ENCODE measurements at places on chromosomes 11 and 22.

- DNase-seq: no peak
Observed at GRCh38 chr11:47837929-47838328, 10.2 kb downstream of the NUP160 start.

DNA sequence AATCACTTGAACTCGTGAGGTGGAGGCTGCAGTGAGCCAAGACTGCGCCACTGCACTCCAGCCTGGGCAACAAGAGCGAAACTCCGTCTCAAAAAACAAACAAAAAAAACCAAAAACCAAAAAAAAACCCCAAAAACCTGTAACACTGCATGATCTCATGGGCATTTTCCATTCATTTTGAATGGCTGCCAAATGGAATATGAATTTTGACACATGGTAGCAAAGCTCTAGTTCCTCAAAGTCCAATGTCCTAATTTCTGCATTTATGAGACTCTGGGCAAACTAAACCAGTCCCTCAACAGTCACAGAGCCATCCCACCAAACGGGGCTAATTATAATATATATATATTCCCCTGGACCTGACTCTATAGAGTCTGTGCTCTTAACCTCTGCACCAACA lies 61.8 kb downstream of the SGSM3 start:
- DNase-seq: no peak

GRCh38 chr11:114379394-114380069 lies 20.8 kb downstream of the C11orf71 start:
- DNase-seq: no peak

DNA sequence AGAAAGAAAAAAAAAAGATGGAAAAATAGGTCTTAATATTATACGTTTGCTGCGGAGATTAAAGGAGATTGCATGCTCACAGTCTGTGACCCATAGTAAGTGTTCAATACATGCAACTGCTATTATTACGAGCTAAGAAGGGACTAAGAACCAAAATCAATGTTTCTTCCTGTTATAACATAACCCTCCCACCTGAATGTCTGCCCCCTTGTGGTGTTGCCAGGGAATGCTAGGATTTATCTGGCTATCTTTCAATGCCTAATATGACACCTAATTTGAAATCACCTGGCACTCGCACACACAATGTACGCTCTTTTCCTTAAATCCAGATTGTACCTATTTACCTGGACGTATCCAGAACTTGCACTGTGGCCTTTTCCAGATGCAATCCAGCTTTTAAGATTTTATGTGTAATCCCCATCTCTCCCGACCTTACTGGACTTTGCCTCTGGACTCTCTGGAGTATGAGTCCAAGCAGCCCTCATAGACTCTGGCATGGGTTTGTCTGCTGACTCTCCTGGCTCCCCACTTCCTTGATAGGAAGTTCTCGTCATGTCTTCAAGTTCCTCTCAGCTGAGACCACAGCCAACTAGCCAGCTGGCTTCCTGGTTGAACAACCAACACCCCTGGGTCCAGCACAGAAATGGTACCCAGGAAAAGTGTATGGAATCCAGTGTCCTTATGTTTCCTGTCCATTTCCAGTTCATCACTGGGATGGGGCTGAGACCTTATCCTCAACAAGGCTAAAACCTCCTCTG lies 151.5 kb downstream of the CCDC34 start:
- no peak for DNase-seq

GRCh38 chr11:46306296-46306853 lies 28.9 kb downstream of the CREB3L1 start:
- DNase-seq: no peak

- DNase-seq: no peak
Observed at GRCh38 chr11:8686325-8686724, 3.7 kb downstream of the RPL27A start.

DNA sequence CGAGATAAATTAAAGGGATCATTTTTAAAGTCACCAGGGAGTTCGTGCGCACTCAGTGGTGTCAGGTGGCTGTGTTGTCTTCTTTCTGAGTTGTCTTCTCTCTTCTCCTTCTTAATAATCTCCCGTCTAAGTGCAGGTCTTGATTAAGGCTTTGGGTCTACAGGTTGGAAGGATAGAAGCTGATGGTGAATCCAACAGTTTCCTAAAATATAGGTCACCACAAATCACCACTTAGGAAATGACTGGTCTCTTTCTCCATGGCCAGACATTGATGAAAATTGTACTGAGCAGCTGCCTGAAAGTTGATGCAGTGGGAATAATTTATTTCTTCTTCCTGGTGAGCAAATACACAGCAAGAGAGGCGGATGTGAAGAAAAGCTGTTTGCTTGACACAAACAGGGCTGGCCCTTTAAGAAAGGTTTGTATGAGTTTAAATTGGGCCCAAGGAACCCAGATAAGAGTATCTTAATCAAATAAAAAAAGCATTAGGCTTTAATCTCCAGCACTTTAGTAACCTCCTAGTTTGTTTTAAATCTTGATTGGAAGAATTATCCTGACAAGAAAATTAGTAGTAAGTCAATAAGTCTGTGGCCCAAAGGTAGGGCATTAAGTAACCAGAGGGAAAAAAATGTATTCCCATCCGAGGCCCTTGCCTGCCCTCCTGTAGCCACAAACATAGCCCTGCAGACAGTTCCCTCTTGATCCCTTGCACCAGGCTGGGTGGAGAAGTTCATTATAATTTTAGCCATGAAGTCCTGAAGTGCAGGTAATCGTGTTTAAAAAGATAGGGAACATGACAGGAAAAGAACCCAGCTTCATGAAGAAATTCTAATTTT lies 245.8 kb downstream of the KIRREL3 start:
- no peak for DNase-seq

DNA sequence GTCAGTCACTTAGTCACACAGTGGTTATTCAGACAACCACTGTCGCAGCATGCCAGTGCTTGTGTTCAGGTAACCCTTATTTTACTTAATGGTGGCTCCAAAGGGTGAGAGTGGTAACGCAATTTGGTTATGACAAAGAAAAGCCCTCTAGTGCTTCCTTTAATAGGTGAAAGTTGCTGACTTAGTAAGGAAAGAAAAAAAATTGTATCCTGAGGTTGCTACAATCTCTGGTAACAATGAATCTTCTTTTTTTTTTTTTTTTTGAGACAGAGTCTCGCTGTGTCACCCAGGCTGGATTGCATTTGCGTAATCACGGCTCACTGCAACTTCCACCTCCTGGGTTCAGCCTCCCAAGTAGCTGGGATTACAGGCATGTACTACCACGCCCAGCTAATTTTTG lies 64.5 kb downstream of the C11orf91 start:
- DNase-seq: no peak

DNA sequence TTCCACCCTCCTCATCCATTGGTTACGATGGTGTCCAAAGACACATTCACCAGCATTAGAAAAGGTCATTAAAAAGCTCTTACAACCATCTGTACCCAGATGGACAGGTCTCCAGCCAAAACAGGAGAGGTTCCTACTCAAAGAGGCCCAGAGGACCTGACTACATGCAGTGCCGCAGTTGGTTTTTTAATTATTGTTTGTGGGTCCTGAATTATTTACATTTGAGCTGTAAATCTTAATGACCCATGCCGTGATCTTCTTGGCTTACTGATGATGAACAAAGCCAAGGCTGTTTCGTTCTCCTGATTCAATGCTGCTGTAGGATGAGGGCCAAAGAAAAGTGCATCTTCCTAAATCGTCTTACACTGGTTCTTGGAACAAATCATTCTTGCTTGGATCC lies 83.7 kb downstream of the CADM1 start:
- peak; percentile 50 for DNase-seq

DNA sequence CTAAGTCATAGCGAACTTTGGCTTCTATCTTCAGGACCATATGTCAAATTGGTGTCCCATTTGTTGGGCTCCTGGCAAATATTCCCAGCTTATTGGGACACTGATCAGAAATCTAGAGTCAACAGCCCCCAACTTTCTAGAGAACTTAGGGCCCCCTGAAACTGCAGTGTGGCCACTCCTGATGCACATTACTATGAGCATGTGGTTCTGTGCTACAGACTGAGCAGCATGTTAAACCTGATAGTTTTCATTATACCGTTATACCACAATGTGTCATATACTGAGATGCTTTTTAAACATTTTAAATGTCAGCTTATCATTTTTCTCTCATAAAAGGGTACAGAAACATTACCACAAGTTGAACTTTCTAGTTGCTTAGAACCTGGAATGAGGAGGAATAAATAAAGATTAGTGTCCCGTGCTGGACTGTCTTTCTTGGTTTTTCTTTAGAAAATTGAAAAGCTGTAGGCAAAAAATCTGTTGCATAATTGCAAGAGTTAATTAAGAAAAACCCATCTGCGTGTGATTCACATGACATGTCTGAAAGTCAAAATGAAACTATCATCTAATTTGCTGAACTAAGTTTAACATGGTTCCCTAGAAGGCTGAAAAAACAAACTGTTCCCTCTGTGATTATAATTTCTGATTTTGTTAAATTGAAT lies 16.4 kb upstream of the CTSC start:
- no peak for DNase-seq

GRCh38 chr22:49188091-49188490 lies 639.6 kb downstream of the BRD1 start:
- DNase-seq: no peak

DNA sequence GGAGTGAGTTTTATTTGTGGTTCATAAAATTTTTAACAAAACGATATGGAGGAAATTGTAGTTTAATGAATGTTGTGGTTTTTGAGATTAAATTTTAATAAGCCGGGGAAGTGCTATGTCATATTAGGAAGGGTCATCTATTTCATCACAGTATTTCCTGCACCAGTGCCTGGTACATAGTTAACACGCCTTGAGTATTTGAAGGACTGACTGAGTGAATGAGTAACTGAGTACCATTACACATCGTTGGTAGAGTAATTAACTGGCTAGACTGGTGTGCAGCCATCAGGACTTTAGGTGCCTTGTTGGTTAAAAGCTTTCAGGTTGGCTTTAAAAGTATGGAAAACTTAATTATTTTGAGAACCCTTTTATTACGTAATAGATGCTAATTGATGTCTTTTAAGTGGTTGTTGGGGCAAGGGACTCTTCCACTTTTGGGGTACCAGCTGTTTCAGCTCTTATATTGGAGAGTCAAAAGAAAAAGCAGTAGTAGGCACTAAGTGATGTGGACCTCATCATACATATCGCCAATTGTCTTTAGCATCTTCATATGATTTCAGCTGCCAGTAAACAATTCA lies 101.8 kb downstream of the DDX10 start:
- no peak for DNase-seq

DNA sequence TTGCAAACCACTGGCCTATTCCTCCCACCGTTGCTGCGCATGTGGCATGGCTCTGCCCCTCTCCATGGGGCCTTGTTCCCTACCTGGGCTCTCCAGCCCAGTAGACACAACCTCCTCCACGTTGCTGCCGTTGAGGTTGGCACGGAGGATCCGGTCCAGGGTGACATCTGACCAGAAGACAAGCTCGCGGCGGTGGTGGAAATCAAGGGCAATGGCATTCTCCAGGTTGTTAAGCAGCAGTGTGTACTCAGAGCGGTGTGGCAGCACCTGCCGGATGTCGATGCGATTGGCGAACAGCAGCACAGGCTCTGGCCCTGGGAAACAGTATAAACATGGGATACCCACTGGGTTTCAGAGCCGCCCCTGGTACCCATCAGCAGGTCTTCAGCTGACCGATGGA lies 23.8 kb downstream of the LRP4 start:
- no peak for DNase-seq

All from NCI-H187 treated with DMSO at 0.1 percent for 48 hours (cell line).